ENCODE measurements at places on chromosomes 6 and 20.

DNA sequence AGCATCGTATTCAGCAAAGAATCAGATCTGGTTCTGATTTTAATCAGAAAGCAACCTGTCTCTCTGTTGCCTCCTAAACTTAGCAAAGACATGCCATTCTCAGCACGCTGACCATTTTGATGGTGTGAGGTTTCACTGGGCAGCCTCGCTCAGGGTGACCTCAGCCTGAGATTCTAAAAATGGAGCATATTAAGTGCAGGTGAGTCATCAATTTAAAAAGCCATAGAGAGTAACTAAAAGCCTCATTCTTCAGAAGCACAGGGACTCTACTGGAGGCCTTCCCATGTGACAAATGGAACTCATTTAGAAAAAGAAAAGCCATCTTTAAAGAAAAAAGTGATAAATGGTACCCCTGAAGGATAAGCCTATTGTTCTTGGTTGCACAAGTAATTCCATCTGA, 91.3 kb downstream of the FILIP1 start:
- DNase-seq = no peak

- DNase-seq = no peak
Observed at GRCh38 chr6:104418839-104419238, 440.9 kb downstream of the HACE1 start.

DNA sequence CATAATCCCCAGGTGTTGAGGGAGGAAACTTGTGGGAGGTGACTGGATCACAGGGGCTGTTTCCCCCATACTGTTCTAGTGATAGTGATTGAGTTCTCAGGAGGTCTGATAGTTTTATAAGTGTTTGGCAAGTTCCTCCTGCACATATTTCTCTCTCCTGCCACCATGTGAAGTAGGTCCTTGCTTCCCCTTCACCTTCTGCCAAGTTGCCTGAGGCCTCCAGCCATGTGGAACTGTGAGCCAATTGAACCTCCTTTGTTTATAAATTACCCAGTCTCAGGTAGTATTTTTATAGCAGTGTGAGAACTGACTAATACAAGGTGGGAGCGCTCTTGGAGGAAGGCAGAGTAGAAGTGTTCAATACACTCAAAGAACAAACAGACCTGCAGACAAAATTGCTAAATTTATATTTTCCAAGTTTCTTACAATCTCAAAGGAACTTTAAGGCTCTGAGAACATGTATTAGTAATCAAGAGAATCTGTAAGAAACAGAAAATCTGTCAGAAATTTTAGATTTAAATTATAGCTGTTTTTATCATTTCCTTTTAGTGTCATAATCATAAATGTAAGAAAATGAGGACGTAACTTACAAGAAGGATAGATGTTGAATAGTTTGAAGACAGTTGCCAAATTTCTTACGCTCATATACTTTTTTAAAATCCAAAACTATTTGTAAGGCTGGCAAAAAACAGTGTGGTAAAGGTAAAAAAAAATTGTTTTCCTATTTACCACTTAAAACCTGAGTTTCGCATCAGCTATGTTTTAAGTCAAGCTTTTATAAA, 77.7 kb downstream of the ASCC3 start:
- no peak for DNase-seq

- no peak for DNase-seq
Observed at GRCh38 chr20:10218536-10219451, at the start of gene SNAP25. SNAP25 (plus strand) TSS chr20:10218830; CDS start chr20:10275492, 56,662 bp downstream.

DNA sequence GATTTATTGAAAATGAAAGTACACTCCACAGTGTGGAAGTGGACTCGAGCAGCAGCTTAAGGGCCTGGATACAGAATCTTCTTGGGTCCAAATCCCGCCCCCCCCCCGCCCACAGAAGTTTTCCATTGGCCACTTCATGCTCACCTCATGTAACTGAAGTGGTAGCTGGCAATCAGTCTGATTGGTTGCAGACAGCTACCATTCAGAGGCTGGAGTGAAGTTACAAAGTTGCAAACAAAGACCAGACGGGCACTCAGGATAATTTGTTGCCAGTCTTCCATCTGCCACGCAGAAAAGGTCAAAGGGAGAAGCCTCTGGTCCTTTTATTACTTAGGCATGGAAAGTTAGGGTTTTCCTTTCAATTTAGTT, 25.8 kb upstream of the FABP7 start:
- no peak for DNase-seq

DNA sequence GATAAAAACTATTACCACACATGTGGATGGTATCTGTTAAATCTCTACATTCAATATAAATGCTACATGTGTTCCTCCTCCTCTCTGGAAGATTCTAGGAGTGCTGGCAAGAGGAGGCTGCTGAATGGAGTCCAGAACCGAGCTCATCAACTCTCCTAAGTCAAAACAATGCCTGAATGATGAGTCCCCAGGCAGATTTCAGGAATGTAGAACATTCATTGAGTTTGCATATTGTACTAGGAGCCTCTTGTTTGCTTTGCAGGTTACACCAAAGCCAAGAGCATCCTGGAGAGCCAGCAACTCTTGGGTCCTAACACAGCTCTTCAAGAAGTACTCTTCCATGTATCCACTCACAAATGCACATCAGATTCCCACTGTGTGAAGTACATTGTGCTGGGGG, 117.6 kb upstream of the UST start:
- DNase-seq = no peak

DNA sequence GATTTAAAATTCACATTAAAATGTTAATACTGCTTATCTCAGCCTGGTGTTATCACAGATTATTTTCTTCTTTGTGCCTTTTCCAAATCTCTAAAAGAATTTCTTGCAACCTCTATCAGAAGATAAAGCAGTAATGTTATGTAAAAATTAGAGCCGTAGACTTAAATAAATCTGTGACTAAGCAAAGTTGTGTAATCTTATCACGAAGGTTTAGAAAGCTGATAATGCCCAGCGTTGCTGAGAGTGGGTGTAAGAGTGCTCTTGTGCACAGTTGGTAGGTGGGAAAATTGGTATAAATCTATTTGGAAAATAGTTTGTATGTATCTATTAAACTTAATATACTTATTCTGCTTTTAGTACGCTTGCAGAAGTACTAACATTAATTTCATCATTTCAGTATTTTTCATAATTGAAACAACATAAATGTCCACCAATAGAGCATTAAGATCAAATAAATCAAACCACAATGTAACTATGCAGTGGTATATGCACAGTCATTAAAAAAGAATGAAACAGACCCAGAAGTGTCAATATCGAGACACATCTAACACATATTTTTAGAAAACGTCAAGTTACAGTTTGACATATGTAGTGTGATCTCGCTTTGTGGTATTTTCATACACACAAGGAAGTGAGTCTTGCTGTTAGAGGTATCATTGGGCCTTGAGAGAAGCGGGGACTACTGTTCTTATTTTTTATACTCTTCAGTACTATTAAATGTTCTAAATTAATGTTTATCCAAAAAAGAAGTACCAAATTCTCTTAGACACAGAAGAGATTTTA, 54.4 kb upstream of the PBOV1 start:
- no peak for DNase-seq

- no peak for DNase-seq
Observed at GRCh38 chr6:56445818-56446217, 196.9 kb downstream of the DST start.

DNA sequence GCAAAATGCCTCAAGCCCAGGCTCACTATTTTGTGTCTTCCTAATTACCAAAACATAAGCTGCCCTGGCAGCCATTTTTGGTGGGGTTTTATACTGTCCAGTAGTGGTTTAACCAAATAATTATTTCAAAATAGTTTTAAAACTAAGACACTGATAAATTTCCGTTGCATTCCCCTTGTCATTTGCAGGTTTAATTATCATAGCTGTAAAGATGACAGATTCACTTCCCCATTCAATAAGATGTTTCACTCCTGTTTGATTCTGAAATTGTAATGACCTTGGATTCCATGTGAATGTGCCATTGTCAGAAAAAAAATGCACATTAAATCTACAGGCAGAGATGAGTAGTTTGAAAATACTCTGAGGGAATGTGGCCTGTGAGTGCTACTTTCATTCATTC, 172.0 kb downstream of the COL9A1 start:
- no peak for DNase-seq
